CD4-positive, alpha-beta T cell treated with Interleukin-6 at 100 ng/mL for 8 hours (primary cell): ENCODE measurements at places on chromosomes 11 and 22.

- DNase-seq = no peak
Observed at GRCh38 chr22:49204599-49205482, 622.8 kb downstream of the BRD1 start.

GRCh38 chr11:75850787-75851186 lies 35.8 kb downstream of the UVRAG start:
- DNase-seq = no peak

DNA sequence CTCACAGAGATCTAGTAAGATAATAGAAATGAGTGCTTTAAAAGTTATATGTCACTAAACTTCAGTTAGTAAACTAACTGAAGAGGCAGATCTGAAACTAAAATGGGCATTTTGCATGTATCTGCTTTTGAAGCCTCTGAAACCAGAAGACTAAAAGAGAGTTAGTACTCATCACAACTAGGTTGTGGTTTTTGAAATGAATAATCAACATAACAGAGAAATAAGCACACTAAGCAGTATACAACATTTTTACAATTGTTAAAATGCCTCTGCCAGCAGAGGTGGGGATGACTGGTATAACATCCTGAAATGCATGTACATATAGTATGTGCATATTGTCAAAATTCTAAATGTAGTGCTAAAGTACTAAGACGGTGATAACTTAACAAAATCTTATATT lies 564.5 kb downstream of the DLG2 start:
- no peak for DNase-seq

DNA sequence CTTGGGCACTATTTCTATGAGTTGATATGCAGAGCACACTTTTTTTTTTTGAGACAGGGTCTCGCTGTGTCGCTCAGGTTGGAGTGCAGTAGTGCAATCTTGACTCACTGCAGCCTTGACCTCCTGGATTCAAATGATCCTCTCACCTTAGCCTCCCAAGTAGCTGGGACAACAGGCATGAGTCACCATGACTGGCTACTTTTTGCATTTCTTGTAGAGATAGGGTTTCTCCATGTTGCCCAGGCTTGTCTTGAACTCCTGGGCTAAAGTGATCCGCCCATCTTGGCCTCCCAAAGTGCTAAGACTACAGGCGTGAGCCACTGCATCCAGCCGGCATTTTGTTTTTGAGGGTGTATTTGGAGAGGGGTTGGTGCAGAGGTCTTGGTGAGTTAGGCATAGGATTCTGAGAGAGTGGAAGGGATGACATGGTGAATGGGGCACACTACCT lies 29.9 kb upstream of the MTCH2 start:
- no peak for DNase-seq
